ENCODE measurements at places on chromosomes 11 and 22.

DNA sequence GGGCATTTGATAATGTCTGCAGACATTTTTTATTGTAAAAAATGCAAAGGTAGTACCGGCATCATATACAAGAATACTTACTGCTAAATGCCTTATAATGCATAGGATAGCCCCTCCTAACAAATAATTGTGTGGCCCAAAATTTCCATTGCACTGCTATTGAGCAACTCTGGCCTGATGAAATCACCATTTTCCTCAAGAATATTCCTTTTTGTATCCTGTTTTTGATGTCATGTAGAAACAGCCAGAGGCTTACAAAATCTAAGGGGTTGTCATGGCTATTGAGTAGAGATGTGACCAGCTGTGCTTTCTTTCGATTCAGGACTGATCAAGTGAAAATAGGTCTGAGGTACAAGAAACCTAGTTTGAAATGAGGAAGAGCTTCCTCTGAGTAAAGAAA, 854.3 kb downstream of the KCNA4 start:
- no peak for DNase-seq

GRCh38 chr22:22856364-22856763, 31.3 kb upstream of the IGLL5 start:
- no peak for DNase-seq

- DNase-seq = no peak
These were observed 102.7 kb upstream of the SEZ6L start for GRCh38 chr22:26066534-26066933.

- DNase-seq = no peak
These were observed 844.3 kb upstream of the TENM4 start for GRCh38 chr11:80284946-80285785.

DNA sequence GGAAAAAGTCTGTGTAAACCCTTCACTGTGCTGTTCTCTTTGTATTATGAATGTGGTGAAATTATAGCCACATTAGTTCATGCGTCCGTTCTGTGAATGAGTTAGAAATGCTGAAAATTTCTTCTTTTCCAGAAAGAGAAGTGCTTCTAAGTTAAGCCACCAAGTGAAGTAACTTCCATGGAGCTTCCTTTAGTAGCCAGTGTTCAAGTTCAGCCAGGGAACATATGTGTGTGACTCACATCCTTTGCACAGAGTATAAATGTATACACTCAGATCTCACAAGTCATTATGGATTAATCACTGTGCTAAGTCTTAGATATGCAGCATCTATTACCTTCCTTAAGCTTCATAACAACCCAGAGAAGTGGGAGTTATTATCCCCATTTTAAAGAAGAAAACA, 3.1 kb upstream of the MMP8 start:
- DNase-seq = peak; percentile 23

DNA sequence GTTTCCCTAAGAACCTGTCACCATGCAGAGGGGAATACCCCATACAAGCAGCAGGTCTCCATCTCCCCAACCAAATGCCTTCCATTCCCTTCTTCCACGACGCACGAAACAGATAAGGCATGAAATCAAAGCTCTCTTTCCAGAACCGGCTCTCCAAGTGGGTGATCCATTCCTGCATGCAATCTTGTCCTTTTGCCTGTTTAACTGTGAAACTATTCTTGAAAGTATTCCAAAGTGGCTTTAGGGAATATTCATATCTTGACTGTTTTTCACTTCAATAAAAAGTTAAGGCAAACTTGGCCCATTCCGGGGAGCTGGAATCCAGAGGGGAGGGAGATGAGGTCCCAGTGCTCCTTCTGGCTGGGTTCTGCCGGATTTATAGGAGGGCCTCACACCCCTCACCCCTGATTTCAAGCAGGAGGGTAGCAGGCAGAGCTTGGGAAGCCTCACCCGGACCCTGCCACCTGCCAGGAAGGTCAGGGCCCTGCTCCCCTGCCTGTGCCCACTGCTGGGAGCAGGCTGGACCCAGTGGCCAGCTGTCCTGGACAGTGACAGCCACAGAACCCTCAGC, 60.9 kb downstream of the SCGB1A1 start:
- no peak for DNase-seq

DNA sequence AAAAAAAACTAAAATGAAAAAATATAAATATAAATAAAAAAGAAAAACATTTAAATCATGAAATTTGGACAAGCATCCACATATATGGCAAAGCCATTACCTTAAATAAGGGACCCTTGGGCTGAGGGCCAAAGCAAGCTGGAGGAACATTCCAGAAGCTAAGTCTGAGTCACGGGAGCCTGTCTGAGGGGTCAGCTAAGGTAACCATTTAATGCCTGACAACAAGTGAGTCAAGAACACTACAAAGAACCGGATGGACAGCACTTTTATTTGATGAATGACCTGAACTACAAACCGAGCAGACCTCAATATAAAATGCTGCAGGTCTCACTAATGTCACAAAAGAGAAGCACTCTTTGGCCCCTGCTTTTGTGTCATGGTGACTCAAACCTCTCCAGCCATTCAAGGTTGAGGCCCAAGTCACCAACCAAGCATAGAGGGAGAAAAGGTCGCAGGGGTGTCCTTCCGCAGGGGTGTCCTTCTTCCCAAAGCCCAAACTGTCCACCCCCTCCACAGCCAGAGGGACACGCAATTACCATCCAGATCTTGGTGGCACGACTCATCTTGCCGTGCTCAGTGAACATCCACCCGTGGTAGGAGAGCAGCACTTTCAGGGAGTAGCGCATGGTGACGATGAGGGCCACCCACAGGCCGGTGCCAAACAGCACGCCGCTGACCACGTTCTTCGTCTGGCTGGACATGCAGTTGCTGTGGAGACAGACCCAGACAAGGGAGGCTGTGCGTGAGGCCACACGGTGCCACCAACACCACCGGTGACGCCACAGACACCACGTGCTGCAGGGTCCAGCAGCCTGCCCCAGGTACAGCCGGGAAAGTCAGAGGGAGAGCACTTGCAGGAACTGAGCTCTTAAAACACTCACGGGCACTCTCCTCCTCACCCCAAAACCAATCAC, 34.5 kb downstream of the CPT1A start:
- DNase-seq = no peak

DNA sequence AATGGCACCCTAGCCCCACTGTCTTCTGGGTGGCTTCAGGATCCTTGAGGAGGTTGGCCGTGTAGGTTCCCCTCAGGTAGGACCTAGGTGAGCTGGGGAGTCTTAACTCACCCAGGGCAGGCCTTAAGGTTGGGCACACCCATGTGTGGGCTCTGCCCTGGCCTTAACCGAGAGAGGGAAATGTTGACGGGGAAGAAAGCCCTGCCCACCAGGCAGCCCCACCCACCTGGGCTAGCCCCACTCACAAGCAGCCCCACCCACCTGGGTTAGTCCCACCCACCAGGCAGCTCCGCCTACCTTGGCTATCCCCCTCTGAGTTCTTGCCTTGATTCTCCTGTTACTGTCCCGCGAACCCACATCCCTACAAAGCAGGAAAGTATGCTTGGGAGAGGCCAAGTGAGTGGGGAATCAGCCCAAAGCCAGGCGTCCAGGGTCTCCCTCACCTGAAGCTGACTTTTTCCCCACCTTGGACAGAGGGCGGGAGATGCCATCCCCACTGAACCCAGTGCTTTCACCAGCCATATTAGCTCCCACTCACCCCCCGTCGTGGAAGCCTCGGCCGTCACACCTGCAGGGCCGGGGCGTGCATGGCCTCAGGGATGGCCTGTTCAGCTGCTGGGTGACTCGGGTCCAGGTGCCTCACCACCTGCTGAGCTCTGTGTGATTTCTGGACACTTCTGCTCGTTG, at the start of gene MYEOV:
Gene MYEOV, plus strand, starts transcription at position 337 of the 687 bp plus-strand sequence. CDS start 1,200 bp downstream, outside the sequence.
- no peak for DNase-seq

DNA sequence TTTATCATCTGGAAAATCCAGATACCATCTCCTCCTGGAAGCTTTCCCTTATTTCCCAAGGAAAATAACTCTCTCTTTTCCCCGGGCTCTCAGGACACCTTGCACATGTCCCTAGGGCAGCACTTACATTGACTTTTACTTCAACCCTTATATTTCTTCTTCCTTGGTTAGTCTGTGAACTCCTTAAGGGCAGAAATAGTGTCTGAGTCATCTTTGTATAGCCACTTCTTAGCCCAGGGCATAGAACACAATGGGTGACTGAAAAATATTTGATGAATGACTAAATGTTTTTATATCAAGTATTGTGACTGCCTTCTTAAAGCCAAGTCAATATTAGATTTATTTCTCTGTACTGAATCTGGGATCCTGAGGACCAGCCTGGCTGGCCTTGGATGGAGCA, 45.4 kb upstream of the MYOD1 start:
- no peak for DNase-seq

- DNase-seq = no peak
These were observed 40.9 kb upstream of the SUSD2 start for GRCh38 chr22:24140357-24140756.

- DNase-seq = no peak
These were observed 181.5 kb downstream of the CWF19L2 start for GRCh38 chr11:107276077-107276476.

GRCh38 chr11:134044514-134045284, 24.2 kb upstream of the JAM3 start:
- DNase-seq = no peak

GRCh38 chr11:116312570-116313391, 460.0 kb downstream of the BUD13 start:
- no peak for DNase-seq

- no peak for DNase-seq
These were observed 40.1 kb upstream of the CARD18 start for GRCh38 chr11:105179542-105180278.

DNA sequence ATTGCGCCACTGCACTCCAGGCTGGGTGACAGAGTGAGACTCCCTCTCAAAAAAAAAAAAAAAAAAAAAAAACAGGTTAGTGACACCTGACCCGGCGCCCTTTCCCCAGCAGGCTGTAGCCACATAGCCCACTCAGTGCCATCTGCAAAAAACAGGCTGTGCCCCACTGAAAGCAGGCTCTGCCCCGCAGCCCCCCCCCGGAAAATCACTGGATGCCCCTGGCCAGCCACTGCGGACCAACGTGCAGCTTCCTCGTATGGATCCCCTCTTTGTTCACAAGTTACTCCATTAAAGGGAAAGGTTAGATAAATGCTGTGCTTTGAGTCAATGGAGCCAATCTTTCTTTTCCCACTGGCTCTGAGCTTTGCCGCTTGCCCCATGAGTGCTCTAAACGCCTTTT, 660.3 kb downstream of the TBC1D22A start:
- DNase-seq = no peak

GRCh38 chr11:118552341-118552740, 13.4 kb downstream of the IFT46 start:
- no peak for DNase-seq

GRCh38 chr11:32333320-32333991, 101.9 kb downstream of the WT1 start:
- DNase-seq = no peak

GRCh38 chr11:110112457-110112856, 19.3 kb downstream of the ZC3H12C start:
- DNase-seq = no peak

- no peak for DNase-seq
These were observed 41.8 kb upstream of the DLAT start for GRCh38 chr11:111983187-111983986.

- no peak for DNase-seq
These were observed 53.1 kb downstream of the KIF18A start for GRCh38 chr11:28054821-28055220.

DNA sequence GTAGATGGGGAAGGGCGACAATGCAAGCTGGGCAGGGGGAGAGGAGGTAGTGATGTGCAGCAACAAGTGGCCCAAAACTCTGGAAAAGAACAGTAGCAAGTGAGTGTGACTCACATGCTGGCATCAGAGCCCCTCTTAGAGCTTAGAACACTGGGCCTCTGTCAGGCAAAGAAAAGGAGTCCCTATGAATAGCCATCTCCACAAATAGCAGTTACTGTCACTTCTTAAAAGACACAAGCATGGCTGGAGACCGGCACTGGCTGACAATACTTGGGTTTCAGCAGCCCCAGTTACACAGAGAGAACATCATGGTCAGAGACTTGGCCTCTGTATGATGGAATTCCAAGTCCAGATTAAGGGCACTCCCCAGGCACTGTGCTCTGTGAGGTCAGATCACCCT, 58.2 kb downstream of the PRCP start:
- DNase-seq = no peak

DNA sequence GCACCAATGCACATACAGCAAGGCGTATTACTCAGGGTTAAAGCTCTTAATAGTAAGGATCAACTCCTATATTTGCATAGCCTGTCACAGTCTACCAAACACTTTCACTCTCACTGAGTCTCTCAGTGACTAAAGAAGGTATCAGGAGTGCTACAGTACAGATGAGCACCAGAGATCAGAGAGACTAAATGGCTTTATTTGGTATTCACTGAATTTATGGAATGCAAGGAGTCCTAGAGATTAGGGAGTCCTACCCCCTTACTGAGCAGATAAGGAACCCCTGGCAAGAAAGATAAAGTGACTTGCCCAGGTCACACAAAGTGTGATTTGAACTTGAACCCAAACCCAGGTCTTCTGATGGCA, 396.4 kb upstream of the CCDC90B start:
- no peak for DNase-seq

DNA sequence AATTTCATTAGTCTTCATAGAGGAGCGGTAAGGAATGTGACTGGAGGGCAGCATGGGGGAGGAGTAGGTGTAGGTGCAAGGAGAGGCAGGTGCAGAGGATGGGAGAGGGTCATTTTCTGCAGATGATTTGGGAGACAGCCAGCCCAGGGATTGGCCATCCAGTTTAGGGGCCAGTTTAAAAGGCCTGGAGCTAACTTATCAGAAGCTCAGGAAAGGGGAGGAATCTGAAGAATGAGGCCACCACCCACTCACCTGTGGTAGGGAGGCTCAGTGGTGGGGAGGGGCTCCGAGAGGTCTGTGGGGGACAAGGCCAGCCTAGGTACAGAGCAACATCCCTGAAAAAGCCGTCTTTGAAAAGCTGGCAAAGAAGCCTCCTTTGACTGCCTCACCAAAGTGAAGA, 110.8 kb upstream of the TMEM45B start:
- DNase-seq = no peak

- no peak for DNase-seq
These were observed 2.4 kb downstream of the PAFAH1B2 start for GRCh38 chr11:117146521-117146920.

DNA sequence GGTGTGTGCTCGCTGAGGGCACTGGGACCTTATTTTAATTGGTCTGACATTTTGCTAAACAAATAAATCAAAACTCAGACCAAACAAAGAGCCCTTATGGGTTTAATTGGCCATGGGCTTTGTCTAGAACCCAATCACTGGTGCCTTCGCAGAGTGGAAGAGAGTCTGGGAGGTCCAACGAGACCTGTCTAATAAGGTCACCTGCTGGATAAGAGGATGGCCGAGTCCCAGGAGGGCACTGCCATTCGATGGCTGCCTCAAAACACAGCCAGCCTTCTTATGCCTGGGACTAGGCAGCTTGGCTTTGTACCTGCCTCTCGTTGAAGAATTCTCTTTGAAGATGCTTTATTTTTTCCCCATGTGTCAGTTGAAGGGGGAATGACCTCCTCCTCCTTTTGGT, 171.1 kb downstream of the CEP164 start:
- DNase-seq = no peak

Measured in SW 1271 (cell line).